Ascending aorta (tissue), 2 donors: ENCODE measurements at places on chromosomes 6 and 20.

GRCh38 chr6:166423781-166424180 lies 41.0 kb upstream of the MPC1 start:
- no peak for DNase-seq

DNA sequence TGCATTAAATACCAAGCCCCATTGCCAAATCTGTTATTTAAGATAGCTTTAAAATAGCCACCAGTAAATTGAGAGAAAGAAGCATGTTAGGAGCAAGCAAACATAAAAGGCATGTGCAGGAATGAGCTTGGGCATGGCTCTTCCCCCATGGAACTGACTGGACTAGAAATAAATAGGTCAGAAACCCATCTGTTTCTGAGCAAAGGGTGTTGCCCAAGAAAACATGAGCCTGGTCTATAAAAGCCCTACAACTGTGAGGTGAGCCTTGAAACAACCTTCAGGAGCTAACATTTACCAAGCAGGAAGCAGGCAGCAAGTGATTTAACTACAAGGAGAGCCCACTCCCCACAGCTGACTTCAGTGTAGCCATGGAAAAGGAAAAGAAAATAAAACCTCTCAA lies 126.3 kb downstream of the C6orf118 start:
- no peak for DNase-seq

DNA sequence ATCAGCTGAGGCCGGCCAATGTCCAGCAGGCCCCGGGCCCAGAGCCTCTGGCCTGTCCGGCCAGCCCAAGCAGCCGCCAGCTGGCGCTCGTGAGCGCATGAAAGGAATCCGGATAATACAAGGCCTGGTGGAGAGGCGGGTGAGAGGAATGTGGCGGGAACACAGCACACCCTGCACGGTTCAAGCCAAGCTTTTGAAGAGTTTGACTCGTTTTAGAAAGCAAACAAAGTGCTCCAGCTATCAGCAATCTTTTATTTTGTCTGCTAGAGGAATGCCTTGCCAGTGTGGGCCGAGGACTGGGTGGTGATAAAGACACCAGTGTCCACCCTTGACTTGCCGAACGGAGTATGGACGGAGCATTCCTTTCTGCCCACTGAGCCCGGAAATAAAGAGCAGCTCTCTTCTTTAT lies 9.3 kb upstream of the NEDD9 start:
- no peak for DNase-seq

DNA sequence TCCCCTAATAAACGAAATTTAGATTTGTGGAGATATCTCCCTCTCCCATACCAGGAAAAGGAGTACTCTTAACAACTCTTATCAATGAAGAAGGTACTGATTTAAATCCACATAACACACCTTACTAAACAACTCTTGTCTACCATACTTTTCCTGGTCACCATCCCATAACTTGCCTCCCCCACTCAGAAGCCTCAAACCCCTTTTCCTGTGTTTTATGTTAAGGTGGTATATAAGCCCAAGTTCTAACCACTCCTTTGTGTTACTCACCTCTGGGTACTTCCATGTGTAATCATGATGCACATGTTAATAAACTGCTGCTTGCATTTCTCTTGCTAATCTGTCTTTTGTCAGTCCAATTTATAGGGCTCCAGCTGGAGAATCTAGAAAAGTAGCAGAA lies 330.7 kb downstream of the CD83 start:
- DNase-seq = no peak

DNA sequence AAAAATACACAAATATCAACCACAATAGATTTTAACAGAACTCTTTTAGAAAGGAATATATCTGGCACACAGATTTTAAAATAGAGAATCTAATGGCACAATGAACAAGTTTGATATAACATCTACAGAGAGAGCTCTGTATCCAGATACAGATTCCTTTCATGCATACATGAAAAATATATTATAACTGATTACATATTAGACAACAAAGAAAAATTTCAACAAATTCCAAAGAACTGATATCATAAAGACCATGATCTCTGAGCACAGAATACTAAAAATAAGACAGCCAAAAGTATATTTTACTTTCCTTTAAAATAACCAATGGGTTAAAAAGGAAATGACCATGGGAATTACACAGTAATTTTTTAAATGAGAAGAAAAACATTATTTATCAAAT lies 74.1 kb upstream of the MAP7 start:
- no peak for DNase-seq

- no peak for DNase-seq
Observed at GRCh38 chr6:157990321-157991066, 8.8 kb downstream of the SYNJ2 start.
